Pancreas (tissue), 10 donors: ENCODE measurements at places on chromosomes 1 and 21. TPM values are rescaled to one million over a fixed set of nuclear protein-coding genes. Genes with fewer than 3 reads are reported as not detected.

Gene CLIC6
- total RNA-seq = 13.2 TPM

GRCh38 chr1:98143403-98143802 is 222.6 kb upstream of the DPYD start:
- H3K4me3 ChIP-seq = no peak overlapping the region
- H3K27me3 ChIP-seq = no peaks in the 10 kb centered on the region
- H3K36me3 ChIP-seq = no peaks in the 10 kb centered on the region
- no peak overlapping the region for H3K27ac ChIP-seq

Gene LCE6A
- total RNA-seq = not detected

- H3K27ac ChIP-seq = no peak overlapping the region
- no peaks in the 10 kb centered on the region for H3K27me3 ChIP-seq
- no peak for DNase-seq
These were observed 169.3 kb downstream of the CAMTA1 start for GRCh38 chr1:6954591-6954990.

GRCh38 chr1:182392050-182393028 is 749 bp upstream of the GLUL start:
- no peak for DNase-seq
- H3K4me3 ChIP-seq = peak overlapping the region; percentile 91
- no peaks in the 10 kb centered on the region for H3K36me3 ChIP-seq
- H3K27ac ChIP-seq = peak overlapping the region; percentile 93
- peaks cover 9% of the 10 kb centered on the region for H3K4me1 ChIP-seq
- no peaks in the 10 kb centered on the region for H3K27me3 ChIP-seq

- no peak overlapping the region for H3K27ac ChIP-seq
- no peaks in the 10 kb centered on the region for H3K4me1 ChIP-seq
- H3K4me3 ChIP-seq = no peak overlapping the region
- H3K27me3 ChIP-seq = no peaks in the 10 kb centered on the region
- DNase-seq = peak; percentile 50
These were observed 207.9 kb upstream of the C1orf87 start for GRCh38 chr1:60281360-60281932.

Gene PKN2
- total RNA-seq = 15.8 TPM

Gene OVAAL
- total RNA-seq = not detected

Gene GJC2
- 0.56 TPM for total RNA-seq

- no peaks in the 10 kb centered on the region for H3K27me3 ChIP-seq
- H3K4me3 ChIP-seq = no peak overlapping the region
- DNase-seq = no peak
- H3K36me3 ChIP-seq = no peaks in the 10 kb centered on the region
- H3K27ac ChIP-seq = no peak overlapping the region
These were observed 16.1 kb upstream of the AJAP1 start for GRCh38 chr1:4638345-4638729.

GRCh38 chr1:193434319-193434718 is 247.9 kb upstream of the B3GALT2 start:
- no peaks in the 10 kb centered on the region for H3K36me3 ChIP-seq
- no peak for DNase-seq
- H3K4me3 ChIP-seq = no peak overlapping the region
- no peaks in the 10 kb centered on the region for H3K4me1 ChIP-seq
- no peak overlapping the region for H3K27ac ChIP-seq

Gene DNAH14
- total RNA-seq = 24.6 TPM

Gene TFF3
- total RNA-seq = 11.8 TPM

Gene C1orf94
- not detected for total RNA-seq

Gene SLAMF7
- total RNA-seq = 0.95 TPM

Gene PLEKHA6
- 18.1 TPM for total RNA-seq

Gene PRKCZ
- 20.4 TPM for total RNA-seq

Gene FMN2
- total RNA-seq = 1.4 TPM

Gene CCDC181
- 0.70 TPM for total RNA-seq

GRCh38 chr1:207034208-207034607 is 1.7 kb upstream of the C1orf116 start:
- no peaks in the 10 kb centered on the region for H3K36me3 ChIP-seq
- no peaks in the 10 kb centered on the region for H3K27me3 ChIP-seq
- no peak overlapping the region for H3K27ac ChIP-seq

- DNase-seq = no peak
- H3K4me1 ChIP-seq = no peaks in the 10 kb centered on the region
- no peak overlapping the region for H3K27ac ChIP-seq
- H3K36me3 ChIP-seq = no peaks in the 10 kb centered on the region
- H3K4me3 ChIP-seq = no peak overlapping the region
- no peaks in the 10 kb centered on the region for H3K27me3 ChIP-seq
These were observed 507.1 kb upstream of the ZRANB2 start for GRCh38 chr1:71587961-71588360.
